Activated CD4-positive, alpha-beta T cell treated with anti-CD3 and anti-CD28 coated beads, Interleukin-2, amount 50 U/mL, for 48 hours (primary cell): ENCODE measurements at places on chromosomes 7 and 10.

DNA sequence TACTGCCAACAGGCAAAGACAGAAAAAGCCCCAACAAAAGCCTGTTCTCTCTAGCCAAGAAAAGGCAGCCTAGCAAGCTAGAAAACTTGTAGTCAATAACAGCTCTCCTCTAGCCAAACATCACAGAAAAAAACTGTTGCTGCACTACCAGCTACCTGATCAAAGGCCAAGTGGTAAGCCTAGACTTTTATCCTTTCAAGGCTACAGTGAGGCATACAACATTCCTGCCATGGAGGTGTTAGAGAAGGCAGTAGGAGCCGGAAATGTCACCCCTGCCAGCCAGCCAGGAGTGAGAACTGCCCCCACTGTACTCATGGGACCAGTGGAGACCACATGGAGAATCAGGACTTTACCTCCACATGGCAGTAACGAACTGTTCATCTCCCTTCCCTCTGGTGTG lies 31.2 kb downstream of the CCDC126 start:
- DNase-seq: no peak

DNA sequence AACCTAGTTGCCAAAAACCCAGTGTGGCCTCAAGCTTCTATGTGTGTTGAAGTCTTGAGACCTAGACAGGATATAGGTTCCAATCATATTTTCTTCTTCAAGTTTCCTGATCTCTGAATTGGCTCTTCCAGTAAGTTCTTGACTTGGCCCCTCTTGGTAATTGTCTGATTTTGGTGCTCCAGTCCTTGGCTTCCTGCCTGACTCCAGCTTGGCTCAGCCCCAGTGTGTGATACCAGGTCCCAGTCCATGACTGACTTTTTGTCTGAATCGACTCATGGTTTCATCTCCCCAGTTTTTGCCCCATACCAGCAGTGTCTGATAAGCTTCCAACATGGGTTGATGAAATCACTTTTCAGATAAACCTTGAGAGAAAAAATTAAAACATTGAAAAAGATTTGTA lies 72.3 kb downstream of the FAS start:
- DNase-seq: no peak

- no peak for DNase-seq
Measured at GRCh38 chr10:34854147-34854601, 39.1 kb upstream of the PARD3 start.

- DNase-seq: no peak
Measured at GRCh38 chr10:4048236-4048864, 263.3 kb upstream of the KLF6 start.

DNA sequence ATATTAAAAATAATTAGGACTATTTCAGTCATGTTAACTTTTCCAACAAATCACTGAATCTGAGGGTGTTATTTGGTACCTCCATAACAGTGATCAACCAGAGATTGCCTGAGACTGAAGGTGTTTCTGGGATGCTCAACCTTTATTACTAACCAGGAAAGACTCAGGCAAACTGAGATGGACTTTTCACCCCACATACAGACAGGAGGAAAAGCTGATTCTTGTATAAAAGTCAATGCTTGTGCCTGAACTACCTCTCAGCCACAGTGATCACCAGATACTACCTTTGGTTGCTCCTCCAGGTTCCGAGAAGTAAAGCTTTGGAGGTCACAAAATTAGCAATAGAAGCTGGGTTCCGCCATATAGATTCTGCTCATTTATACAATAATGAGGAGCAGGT lies 1.9 kb downstream of the AKR1C3 start:
- DNase-seq: no peak

GRCh38 chr7:91436655-91437054 lies 172.4 kb downstream of the FZD1 start:
- no peak for DNase-seq

- DNase-seq: no peak
Measured at GRCh38 chr7:36591636-36592035, 132.7 kb downstream of the AOAH start.

- DNase-seq: no peak
Measured at GRCh38 chr10:87869773-87870551, 6.5 kb downstream of the PTEN start.
